ENCODE measurements at places on chromosomes 13 and 19. TPM values are rescaled to one million over a fixed set of nuclear protein-coding genes. Genes with fewer than 3 reads are reported as not detected.

SGTA gene
- 79.3 TPM for total RNA-seq

- H3K27ac ChIP-seq: peak overlapping the region; percentile 83
- peak overlapping the region; percentile 98 for H3K4me3 ChIP-seq
- H3K27me3 ChIP-seq: no peaks in the 10 kb centered on the region
- peaks cover 30% of the 10 kb centered on the region for H3K4me1 ChIP-seq
Measured at GRCh38 chr19:799076-799881, 2.0 kb downstream of the PTBP1 start.

- no peak overlapping the region for H3K27ac ChIP-seq
- H3K4me3 ChIP-seq: no peak overlapping the region
- H3K27me3 ChIP-seq: no peaks in the 10 kb centered on the region
- peak; percentile 68 for DNase-seq
Measured at GRCh38 chr19:54928299-54928698, 19.0 kb downstream of the NLRP7 start.

DNA sequence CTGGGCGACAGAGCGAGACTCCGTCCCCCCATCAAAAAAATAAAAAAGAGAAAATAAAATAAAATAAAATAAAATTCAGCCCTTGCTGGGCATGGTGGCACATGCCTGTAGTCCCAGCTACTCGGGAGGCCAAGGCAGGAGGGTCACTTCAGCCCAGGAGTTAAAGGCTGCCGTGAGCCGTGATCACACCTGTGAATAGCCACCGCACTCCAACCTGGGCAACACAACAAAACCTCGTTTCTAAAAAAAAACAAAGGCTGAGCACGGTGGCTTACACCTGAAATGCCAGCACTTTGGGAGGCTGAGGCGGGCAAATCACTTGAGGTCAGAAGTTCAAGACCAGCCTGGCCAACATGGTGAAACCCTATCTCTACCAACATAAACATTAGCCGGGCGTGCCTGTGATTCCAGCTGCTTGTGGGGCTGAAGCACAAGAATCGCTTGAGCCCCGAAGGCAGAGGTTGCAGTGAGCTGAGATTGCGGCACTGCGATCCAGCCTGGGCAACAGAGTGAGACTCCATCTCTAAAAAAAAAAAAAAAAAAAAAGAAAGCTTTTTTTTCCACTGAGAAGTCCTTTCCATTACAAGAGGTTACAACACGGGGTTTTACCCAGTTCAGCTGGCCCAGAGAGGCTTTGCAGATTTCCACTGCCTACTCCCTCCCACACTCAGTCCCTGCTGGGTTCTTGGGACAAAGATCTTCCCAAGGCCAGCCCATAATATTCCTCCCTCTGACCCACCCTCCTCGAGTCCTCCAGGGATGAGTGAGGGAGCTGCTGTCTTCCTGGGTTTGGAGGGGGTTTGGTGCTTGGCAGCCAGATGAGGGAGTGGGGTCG, 6.4 kb downstream of the ANGPTL4 start:
- no peak overlapping the region for H3K4me3 ChIP-seq
- no peaks in the 10 kb centered on the region for H3K36me3 ChIP-seq
- H3K27ac ChIP-seq: no peak overlapping the region
- no peaks in the 10 kb centered on the region for H3K4me1 ChIP-seq

COL4A1 gene
- total RNA-seq: 112 TPM

GRCh38 chr19:19425170-19425875, 19.8 kb downstream of the GATAD2A start:
- H3K4me1 ChIP-seq: peaks cover 33% of the 10 kb centered on the region
- no peaks in the 10 kb centered on the region for H3K36me3 ChIP-seq
- no peak for DNase-seq
- H3K27me3 ChIP-seq: no peaks in the 10 kb centered on the region
- no peak overlapping the region for H3K4me3 ChIP-seq
- H3K27ac ChIP-seq: no peak overlapping the region

DNA sequence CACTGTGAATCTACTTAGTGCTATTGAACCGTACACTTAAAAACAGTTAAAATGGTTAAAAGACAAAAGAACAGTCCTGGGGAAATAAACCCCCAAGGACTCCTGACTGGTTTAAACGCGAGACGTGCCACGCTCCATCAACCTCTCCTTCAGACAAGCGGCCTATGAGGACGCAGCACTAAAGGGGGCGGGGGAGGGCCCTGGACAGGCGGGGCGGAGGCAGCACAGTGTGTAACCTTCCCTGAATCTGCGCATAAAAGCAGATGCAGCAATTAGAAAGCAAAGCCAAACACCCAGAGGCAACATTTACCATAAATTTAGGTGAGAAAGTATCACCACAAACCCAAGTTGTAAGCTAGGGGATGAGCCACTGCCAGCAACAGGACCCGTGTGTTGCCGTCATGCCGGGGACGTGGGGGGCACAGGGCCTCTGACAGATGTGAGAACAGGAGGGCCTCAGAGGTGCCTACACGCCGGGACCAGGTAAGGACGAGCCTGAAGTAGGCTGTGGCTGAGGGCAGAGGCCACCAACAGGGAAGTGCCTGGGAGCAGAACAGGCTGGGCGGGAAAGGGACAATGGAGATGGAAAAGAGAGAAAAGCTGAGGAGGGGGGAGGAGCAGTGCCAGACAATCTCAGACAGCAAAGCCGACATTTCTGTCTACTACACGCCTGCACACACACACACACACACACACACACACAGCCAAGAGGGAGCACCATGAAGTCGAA, 15.3 kb upstream of the ADPRHL1 start:
- H3K4me3 ChIP-seq: no peak overlapping the region
- DNase-seq: no peak
- peaks cover 15% of the 10 kb centered on the region for H3K36me3 ChIP-seq
- no peaks in the 10 kb centered on the region for H3K27me3 ChIP-seq
- peaks cover 12% of the 10 kb centered on the region for H3K4me1 ChIP-seq
- H3K27ac ChIP-seq: 0 out of 2 replicates have a peak overlapping the region, but pooled peaks have one; percentile 78

DNAJB1 gene
- total RNA-seq: 53.3 TPM

DNA sequence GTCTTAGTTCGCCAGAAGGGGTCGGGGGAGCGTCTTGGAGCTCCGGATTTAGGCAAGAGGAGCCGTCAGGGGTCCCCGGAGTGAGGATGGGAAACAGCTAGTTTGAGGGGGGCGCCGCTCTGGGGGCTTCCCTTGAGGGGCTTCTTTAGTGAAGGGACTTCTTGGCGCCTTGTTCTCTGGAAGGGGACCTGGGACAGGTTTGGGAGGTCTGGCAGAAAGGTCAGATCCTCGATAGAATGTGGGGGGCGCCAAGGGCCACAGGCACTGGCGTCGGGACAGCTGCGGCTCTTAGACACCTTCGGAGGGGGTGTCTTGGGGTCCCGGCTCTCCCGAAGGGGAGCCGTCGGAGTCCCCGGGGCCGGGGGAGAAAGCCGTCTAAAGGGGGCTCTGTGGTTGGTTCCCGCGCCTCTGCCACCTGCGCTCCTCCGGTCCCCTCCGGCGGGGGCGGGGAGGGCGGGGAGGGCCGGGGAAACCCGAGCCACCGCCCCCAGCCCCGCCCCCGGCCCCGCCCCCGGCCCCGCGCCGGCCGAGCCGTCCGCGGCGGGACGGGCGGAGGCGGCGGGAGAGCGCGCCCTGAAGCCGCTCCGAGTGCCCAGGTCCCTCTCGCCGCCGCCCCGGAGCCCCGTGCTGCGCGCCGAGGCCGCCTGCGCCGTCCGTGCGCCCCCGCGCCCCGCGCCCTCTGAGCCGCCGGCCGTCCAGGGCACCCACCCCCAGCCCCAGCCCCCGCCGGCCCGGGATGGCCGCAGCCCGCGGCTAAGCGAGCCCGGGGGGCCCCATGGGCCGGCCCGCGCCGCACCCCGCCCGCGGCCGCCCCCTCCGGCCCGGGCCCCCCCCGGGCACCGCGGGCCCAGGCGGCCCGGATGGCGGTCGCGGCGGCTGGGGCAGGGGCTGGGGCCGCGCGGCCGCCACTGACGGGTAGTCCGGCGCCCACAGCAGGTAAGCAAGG, at the start of gene NRTN:
NRTN (plus strand) TSS at position 552 of the 946 bp plus-strand sequence. CDS start 19,099 bp downstream, outside the sequence.
- no peaks in the 10 kb centered on the region for H3K36me3 ChIP-seq
- H3K4me1 ChIP-seq: peaks cover 6% of the 10 kb centered on the region
- H3K27ac ChIP-seq: no peak within 1 kb of the TSS
- peaks cover 15% of the 10 kb centered on the region for H3K27me3 ChIP-seq
- peak; percentile 75 for DNase-seq
